ENCODE measurements at places on chromosomes 7 and 10.

DNA sequence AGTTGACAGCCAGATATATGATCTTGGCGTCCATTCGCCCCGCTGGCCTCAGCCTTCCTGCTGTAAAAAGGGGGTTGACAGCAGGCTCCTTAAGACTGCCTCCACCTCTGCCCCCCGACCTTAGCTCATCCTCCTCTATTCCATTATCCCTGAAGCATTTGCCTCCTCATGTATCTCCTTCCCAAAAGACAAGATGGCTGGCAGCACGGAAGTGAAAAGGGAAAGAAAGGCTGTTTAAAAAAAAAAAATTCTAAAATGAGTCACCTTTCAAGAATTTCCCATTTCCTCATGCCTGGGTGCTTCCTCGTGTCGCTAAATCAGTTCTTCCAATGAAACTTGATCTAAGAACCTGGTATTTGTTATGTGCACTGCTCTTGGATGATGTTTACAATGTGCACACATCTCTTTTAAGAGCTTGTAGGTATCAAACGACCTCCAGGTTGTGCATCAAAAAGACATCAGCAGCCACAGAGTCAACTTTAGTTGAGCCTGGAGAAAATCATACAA, 1.7 kb downstream of the SCRN1 start:
- DNase-seq: no peak

DNA sequence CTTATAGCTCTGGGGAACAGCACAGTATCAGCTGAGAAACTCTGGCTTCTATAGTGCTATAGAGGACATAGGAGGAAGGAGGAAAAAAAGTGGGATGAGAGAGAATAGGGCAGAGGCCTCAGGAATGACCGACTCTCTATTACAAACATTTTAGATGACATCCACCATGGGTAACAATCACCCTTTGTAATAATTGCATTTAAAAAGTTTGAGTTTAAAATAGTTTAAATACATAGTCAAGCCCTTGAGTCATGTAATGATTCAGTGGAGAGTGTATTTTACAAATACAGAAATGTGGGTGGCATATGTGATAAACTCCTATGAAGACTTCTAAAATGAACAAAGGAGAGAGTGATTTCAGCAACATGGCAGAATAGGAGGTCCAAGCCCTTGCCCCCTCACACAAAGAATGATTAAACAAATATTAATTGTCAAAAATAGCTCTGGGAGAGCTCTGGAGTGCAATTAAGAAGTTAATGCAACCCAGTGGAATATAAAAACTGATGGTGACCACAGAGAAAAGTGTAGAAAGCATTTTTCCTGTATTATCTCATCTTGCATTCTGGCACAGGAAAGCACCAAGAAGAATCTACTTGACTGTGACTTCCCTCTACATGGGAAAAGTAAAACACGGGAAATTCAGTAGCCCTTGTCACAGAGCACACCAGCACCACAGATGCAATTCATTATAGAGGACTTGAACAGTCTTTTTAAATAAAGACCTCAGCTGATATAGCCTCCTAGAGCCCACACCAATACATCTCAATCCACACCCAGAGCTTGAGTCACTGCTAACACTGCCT, 569.0 kb upstream of the SORCS1 start:
- DNase-seq: no peak

- peak; percentile 60 for DNase-seq
Measured at GRCh38 chr10:48523212-48523819, 81.6 kb downstream of the ARHGAP22 start.

- DNase-seq: no peak
Measured at GRCh38 chr10:96390460-96390864, 31.7 kb upstream of the OPALIN start.

GRCh38 chr7:79612022-79612421, 158.6 kb upstream of the MAGI2 start:
- DNase-seq: no peak

DNA sequence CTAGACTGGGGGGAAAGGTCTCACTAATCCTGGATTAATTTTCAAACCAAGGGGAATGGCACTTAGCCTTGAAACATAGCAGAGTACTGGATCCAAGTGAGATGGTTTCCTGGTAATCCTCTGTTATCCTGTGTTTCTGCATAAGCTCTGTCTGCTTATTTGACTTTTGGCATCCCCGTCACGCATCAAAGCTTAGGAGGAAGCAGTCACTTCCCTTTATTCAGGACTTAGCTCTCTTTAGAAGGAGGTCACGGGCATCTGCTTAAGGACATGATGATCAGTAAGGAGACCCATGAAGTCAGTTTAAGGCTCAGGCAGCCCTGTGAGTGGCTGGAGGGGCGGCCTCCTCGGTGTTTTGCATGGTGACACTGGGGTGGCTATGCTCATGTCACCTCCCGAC, 30.0 kb downstream of the TSPAN15 start:
- DNase-seq: no peak

DNA sequence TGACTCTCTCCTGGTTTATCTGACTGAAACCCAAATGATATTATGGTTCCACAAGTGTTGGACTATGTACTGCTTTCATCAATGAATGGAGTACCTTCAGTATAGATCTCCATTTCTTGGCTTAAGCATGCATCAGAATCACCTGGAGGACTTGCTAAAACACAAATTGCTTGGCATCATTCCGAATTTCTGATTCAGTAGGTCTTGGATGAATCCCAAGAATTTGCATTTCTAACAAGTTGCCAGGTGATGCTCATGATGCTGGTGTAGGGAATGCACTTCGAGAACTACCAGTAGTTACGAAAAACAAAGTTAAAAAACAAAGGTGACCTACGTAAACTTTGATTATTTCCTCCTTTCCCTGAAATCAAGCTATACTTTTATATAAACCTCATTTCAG, 119.0 kb upstream of the FEZF1 start:
- no peak for DNase-seq

- DNase-seq: no peak
Measured at GRCh38 chr10:28318626-28319025, 15.8 kb upstream of the MPP7 start.

- peak; percentile 46 for DNase-seq
Measured at GRCh38 chr7:5419539-5420066, 4.0 kb downstream of the TNRC18 start.

DNA sequence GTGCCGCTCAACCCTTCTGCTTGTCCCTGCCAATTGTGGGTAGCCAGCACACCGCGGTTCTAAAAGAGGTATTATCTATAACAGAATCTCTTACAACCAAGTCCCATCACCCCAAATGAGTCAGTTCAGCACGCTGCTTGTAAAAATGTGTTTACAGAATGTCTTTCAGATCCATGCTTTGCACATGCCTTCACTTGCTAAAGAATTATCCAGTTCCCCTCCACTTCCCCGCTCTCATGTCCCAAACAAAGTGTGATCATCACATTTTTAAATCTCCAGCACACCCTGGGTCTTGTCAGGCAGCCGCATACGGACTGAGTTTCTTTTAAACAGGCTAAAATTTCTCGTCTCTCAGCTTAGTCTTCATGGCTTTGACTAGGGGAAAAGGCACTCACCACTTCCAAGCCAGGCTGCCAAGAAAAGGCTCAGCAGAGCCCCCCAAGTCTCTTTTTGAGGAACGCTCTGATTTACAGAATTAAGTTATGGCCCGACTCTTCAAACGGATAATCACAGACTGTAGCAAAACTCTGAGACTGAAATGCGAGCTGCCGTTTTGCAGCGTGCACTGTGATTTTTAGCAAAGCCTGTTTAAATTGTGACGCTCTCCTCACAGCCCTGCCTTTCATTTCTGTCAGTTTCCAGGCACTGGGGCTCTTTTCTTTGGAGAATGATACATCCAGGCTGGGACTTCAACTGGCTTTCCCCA, 29.8 kb upstream of the FGFR2 start:
- DNase-seq: no peak

DNA sequence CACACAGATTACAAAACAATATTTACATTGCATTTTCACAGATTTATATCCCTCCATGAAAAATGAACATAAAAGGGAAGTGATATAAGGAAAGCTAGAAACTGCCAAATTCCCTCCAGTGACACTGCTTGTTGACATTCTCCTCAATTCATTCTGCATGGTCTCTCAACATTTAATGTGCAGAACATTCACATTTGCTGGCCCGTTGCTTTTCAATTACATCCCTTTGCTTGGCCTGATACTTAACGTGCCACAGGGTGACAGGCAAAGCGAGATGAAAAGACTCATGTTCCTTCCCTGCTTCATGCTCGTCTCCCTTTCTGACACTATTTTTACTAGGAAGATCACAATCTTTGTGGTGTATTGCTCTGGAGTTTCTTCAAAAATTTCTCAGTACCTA, 1019.7 kb upstream of the LRRN3 start:
- no peak for DNase-seq

DNA sequence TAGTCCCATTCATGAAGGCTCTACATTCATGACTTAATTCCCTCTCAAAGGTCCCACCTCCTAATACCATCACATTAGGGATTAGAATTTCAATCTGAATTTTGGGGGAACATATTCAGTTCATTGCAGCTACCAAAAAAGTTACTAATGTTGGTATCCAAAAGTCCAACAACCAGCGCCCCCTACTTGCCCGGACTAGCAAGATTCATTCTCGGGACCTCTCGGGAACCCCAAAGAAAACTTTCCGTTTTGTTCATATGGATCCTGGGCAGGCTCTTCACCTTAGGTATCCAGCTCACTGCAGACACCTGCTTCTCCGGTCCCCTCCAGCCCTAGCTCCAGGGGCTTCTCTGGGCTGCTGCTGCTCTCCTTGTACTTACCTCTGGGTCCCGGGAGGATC, 8.9 kb upstream of the GRK5 start:
- DNase-seq: peak; percentile 51

DNA sequence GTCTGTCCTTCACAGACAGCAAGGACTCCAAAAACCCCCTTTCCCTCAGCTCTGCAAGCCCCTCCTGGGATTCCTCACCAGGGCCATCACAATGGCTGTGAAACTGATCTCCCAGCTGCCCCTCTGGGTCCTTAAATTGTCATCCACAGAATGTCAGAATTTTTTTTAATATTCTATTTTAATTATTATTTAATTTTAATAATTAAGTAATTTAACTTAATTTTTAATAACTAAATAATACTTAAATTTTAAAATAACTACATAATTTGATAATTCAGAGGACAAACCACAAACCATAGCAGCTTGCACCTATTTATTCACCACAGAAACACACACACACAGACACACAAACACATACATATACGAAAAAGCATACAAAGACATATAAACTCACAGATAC, 565.8 kb upstream of the COBL start:
- DNase-seq: no peak

DNA sequence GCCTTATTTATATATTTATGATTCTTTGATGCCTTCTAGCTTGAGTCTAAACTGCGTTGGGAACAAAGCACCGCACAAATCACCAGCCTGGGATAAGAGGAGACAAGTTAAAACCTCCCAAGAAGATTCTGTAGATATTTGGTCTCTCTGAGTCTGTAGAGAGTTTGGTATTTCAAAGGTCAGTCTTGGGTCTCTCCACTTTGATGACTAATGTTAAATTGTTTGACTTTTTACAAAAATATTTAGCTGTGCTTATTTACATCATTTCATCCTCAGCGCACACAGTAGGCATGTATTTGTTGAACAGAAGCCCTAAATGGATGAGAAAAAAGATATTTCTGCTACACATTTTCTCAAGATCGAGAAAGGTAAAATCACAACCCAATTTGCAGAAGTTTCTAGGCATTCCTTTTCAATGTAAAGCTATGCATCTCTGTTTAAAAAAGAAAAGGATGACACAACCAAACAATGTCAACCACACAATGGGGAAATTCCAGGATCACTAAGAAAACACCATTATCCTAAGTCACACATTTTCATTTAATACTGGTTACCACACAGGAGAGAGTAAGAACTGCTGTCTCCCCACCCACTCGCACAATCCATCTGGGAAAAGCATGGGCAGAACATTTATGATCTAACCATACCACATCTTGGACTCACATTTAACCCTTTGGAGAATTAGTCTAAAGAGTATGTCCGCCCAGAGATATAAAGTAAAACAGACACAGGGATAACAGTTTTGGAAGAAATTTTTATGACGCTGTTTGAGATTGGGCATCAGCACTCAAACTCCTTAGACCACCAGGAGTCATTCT, 4.4 kb downstream of the CDK6 start:
- no peak for DNase-seq

GRCh38 chr7:120505770-120506169, 232.8 kb downstream of the KCND2 start:
- DNase-seq: no peak

DNA sequence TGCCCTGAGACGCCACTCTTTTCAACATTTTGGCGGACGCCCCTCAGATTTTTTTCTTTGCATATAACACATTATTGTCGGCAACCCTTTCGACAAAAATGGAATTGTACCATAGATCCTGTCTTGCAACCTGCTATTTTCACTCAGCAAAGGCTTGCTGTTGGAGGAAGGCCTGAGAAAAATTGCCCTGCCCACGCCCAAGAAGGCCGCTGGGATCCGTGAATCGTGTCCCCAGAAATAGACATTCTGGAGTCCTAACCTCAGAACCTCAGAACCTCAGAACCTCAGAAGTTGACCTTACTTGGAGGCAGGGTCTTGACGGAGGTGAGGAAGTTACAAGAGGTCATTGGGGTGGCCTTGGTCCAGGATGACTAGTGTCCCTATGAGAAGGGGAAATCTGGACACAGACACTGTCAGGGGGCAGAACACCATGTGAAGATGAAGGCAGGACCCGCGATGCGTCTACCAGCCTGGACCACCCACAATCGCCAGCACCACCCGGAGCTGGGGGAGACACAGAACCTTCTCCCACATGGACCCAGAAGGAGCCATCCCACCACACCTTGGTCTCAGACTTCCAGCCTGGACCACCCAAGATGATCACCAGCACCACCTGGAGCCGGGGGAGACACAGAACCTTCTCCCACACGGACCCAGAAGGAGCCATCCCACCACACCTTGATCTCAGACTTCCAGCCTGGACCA, 19.1 kb upstream of the DNAAF5 start:
- no peak for DNase-seq

- no peak for DNase-seq
Measured at GRCh38 chr7:114048386-114049235, 129.8 kb upstream of the PPP1R3A start.

DNA sequence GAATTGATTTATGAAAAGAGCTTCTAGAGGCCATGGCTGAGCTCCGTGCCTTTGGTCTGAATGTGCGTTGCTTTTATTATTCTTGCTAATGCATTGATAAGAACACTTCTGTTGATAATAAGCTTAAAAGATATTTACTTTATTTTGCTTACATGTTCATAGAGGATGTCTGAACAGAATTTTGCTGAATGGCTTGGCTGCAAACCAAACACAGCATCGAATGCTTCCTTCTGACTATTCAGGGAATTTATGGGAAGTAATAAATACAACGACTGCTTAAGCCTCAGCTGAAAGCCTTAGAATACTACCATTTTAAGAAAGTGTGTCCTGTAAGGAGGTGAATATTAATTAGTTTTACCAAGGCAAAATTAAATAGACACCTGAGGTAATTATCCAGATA, 643.5 kb upstream of the POT1 start:
- DNase-seq: no peak

DNA sequence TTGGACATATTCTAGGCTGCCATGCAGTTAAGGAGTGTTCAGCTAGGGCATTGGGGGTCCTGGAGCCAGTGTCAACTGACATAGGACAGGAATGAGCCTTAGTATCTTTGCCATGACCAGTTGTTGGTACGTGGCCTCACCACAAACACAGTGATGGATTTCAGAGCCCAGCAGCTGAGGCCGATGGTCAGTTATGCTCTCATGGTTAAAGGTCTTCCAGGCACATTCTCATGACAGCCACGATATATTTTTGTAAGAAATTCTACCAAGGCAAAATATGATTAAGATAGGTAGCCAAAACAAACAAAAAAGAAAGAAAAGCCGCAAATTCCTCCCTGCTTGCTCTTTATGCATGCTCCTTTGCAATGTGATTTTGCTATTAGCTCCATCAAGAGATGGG, 47.8 kb downstream of the CDHR3 start:
- no peak for DNase-seq

Data from WTC11 (cell line).